Fibroblast of lung (primary cell): ENCODE measurements at places on chromosomes 7 and 10.

DNA sequence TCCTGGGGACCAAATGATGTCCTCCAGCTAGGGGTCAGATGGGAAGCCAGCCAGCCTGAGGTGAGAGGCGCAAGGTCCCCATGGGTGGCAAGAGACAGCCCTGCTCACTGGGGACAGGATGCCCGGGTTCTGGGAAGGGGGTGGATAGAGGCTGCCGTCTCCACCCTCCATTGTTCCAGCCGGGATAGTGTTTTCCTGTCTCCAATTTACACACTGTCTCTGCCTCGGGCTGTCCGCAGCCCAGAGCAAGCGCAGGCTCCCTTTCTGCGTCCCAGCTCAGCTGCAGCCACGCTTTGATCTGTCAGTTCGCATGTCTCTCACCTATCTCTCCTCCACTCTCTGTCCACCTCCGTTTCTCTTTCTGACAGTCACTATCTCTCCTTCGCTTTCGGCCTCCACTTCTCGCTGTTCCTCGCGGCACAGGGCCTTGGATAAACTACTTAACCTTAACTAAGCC, 2.1 kb downstream of the EPHB4 start:
- DNase-seq, result no peak

GRCh38 chr10:127880557-127880956, 12.2 kb downstream of the CLRN3 start:
- no peak for DNase-seq

DNA sequence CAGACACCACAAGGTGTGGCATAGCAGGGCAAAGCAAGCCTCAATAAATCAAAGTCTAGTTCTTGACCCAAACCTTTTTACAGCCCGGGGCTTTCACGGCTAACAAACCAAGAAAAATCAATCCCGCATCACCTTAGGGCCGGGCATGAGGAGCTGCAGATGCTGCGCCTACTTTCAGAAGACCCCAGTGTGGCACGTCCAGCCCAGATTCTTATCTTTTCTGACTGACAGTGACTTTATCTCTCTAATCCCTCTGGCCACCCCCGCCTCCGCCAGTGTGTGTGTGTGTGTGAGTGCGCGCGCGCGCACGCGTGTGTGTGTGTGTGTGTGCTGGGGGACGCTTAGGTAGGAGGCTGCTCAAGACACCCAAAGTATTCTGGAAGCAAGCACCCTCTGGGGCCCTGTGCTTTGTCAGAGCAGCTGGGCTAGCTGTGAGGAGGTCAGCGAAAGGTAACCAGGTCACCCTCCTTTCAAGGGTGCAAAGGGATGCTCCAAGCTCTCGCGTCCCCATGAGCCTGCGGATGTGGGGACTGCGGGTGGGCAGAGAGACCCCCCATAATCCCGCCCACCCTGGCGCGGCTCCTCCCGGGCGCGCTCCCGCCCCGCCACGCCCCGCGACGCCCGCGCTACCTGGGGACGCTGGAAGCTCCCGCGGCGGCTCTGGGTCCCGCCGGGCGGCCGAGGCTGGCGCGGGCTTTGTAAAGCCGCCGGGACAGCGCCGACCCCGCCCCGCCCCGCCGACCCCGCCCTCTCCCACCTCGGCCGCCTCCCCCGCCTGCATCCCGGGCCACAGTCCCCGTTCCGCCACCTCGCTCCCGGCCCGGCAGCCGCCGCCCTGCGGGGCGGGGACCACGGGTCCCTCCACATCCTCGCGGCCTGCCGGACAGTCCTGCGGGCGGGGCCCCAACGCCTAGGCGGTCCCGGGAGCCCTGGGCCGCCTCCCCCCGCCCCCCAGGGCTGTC, 57.1 kb upstream of the RHOBTB1 start:
- DNase-seq, result peak; percentile 16

DNA sequence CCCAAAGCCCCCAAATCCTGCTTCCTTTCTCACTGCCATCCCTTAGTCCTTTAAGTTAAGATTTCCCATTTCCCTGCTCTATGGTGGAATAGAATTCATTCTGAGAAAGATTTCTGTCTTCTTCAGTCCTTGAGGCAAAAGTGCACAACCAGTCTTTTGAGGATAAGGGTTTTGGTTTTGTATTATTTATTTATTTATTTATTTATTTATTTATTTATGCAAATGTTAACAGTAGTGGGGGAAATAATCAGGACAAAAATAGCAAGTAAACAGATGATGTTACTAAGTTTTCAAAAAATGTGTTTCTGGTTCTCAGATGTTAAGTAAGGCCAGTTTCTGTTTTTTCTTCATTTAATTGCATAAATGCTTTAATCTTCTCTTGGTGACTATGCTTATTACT, 84.2 kb downstream of the GLCCI1 start:
- no peak for DNase-seq

- DNase-seq, result peak; percentile 58
These were observed 628.7 kb downstream of the TYW1 start for GRCh38 chr7:67625257-67625737.
